ENCODE measurements at places on chromosomes 6 and 20. TPM values are rescaled to one million over a fixed set of nuclear protein-coding genes. Genes with fewer than 3 reads are reported as not detected.

DNA sequence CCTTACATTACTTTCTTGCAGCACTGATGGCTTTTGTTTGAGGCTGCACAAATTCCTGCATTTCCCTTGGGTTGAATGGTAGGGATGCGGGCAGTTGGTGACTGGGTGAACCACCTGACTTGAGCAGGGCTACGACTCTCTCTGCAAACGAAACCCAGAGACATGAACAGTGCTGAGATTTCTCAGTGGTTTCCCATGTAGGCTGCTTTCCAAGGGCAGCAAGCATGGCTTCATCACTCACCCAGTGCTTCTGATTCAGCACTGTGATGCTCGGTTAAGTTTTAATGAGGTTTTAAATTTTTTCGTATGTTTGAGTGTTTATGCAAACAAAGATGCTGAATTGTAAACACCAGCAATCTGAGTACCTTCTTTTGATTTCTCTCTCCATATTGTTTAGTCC lies 127.2 kb downstream of the MTHFD1L start:
- DNase-seq: no peak

DNA sequence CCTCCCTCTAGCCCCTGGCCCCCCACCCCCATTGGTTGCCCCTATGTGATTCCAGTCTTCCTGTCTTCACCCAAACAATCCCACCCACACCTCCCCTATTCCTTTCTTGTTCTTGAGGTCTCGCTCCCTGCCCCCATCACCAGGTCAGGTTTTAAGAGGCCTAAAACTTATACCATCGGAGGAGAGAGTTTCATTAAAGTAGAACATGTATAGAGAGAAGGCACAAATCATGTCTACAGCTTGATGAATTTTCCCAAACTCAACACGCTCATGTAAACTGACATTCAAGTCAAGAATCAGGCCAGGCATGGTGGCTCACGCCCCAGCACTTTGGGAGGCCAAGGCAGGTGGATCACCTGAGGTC lies 44.5 kb downstream of the TGM2 start:
- no peak for DNase-seq

- no peak for DNase-seq
Measured at GRCh38 chr6:111781041-111781708, 92.1 kb downstream of the FYN start.

GRCh38 chr20:17843246-17844132 lies 125.1 kb downstream of the SNX5 start:
- no peak for DNase-seq

DNA sequence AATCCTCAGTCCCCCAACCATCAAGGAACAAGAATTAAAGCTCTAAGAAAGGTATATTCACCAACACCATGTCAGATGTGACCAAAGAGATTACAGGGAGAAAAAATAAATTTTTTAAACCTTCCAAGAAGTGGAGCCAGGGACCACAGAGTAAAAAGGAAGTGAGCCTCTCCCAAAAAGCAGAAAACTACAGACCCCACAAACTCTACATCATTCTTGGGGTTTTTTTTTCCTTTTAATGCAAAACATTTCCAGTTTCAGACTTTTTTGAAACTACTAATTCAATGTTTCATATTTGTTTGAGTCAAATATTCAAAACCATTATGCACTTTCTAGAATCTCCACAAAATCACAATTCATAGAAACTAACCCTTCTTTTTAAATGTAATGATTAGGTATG lies 6.8 kb upstream of the IL17F start:
- DNase-seq: no peak

DNA sequence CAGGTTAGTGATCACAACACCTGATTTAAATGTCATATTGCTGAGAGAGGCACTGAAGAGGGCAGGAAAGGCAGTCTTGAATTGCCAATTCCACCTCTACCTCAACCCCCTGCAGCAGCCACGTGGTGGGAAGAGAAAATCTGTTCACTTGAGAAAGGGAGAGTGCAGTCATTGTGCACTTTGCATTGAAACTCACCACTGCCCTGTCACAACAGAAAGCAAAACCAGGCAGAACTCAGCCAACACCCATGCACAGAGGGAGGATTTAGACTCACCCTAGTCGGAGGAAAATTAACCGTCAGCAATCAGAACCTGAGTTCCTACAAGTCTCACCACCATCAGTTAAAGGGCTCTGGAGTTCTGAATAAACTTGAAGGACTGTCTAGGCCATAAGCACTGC lies 1040.2 kb downstream of the HACE1 start:
- no peak for DNase-seq

- no peak for DNase-seq
Measured at GRCh38 chr6:11921017-11921438, 91.1 kb upstream of the HIVEP1 start.

DNA sequence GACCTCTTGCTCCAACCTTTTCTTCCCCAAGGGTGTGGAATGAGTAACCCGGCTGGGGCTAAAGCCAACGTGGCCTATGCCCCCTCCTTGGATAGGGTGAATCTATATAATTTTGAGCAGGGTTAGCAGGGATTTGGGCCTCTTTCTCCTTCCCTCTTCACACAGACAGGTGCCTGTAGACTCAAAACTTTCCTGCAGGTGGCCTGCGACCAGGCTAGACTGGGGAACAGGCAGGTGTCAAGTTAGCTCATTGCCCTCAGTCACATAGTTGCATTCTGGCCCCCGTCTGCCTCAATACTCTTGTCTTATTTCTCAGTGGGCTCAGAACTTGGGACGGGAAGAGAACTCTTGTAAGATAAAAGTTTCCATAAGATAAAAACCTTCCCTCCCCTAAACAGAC lies 243.0 kb downstream of the ATXN1 start:
- DNase-seq: no peak

DNA sequence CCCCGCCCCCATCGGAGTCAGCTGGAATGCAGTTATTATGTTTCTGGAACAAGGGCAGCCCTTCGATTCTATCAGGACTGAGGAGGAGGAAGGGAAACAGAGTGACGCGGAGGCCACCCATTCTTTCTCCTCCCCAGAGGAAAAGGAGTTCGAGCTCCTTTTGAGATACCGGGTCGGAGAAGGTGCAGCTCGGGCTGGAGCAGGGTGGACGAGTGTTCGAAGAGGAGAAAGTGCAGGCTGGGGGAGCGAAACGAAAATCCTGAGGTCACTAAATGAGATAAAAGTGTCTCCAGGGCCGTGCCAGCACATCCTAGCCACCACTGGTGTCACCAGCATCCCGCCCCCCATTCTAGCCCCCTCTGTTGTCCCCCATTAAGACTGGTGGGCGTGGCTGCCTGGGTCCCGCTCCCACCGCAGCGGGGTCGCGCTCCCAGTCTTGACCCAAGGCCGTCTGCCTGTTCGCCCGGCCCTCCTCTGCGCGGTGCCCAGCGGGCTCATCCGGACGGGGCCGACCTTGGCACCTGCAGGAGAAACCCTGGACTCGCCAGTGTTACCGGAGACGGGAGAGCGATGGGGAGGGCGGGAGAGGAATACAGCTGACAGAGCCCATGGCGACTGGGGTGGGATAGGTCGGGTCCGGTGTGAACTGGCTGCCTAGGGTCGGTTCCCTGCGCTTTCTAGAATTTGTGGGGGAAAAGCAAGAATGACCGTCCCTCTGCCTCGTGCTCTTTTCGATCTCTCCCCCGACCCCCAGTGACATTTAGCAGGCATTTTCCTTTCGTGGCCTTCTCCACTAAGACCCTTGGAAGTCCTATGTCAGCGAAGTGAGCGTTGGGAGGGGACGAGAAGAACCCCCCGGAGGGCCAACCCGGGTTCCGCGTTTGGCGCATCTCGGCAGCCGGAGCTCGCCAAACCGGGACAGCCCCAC lies 16.2 kb downstream of the FOXA2 start:
- DNase-seq: no peak

DNA sequence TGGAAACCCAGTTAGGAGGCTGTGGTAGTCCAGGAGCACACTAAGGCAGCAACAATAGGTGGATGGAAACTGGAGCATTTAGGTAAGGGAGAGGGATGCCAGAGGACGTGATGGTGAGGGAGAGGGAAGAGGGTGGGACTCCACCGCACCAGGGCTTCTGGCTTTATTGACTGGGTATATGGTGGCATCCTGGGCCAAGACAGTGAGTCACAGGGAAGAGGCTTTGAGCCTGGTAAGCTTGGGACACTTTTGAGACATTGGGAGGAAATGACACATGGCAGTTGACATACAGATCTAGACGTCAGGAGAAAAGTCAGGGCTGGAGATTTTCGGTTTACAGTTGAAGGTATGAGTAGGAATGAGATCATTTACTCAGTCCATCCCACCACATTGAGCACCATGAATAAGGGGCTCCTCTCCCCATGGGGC lies 14.9 kb downstream of the NT5E start:
- no peak for DNase-seq

GRCh38 chr20:58839474-58839874 lies 11.2 kb downstream of the GNAS-AS1 start:
- peak; percentile 42 for DNase-seq

GRCh38 chr6:12426121-12426520 lies 136.0 kb downstream of the EDN1 start:
- DNase-seq: no peak

- no peak for DNase-seq
Measured at GRCh38 chr20:8156235-8157079, 24.4 kb downstream of the PLCB1 start.

- no peak for DNase-seq
Measured at GRCh38 chr6:22952097-22952496, 382.7 kb downstream of the HDGFL1 start.

DNA sequence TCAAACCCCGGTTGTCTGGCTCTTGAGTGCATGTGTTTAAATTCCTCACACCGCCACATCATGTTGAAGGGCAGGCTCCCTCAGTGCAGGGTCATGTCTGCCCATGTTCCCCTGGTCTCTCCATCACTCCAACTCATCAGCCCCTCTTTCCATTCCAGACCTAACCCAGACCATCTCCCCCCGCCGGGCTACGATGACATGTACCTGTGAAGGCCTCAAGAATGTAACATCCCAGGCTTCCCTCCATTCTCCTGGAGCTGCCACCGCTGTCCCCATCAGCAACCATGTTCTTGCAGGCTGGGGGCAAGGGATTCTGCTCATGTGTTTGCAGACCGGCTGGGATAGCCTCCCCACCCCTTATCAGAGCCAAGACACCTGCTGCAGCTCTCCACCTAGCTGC lies 19.9 kb downstream of the TMEM74B start:
- no peak for DNase-seq

DNA sequence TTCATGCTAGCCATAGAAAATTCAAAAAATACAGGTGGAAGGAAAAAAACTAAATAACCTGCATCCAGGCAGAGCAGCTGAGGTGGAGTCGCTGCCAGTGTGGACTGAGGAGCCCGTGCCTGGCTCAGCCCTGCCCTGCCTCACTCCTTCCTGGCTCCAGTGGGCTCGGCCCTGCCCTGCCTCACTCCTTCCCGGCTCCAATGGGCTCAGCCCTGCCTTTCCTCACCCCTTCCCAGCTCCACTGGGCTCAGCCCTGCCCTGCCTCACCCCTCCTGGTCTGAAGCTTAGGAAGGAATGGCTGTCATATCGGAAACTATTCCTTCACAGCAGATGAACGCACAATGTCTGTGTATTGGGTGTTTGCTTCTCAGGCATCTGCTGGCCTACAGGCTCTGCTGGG lies 142.1 kb downstream of the SMOC2 start:
- no peak for DNase-seq

- DNase-seq: no peak
Measured at GRCh38 chr6:113558966-113559365, 298.2 kb upstream of the MARCKS start.

GRCh38 chr6:39156801-39157200 lies 41.8 kb upstream of the SAYSD1 start:
- DNase-seq: no peak

DNA sequence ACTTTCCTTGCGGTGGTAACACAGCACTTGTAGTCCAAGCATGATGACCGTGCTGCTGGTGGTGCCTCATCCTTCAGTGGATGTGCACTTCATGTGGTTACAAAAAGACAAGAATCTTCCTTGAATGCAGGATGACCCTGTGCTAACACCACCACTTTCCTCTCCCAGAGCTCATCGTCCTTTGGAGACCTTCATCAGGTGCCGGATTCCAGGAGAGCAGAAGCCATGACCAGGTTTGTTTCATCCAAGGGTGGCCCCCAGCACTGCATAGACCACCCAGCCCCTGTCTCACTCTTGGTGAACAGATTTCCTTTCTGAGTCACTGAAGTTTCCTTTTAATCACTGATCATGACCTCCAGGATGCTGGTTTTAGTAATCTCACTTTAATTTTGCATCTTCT lies 101.2 kb upstream of the SYNDIG1 start:
- DNase-seq: no peak

DNA sequence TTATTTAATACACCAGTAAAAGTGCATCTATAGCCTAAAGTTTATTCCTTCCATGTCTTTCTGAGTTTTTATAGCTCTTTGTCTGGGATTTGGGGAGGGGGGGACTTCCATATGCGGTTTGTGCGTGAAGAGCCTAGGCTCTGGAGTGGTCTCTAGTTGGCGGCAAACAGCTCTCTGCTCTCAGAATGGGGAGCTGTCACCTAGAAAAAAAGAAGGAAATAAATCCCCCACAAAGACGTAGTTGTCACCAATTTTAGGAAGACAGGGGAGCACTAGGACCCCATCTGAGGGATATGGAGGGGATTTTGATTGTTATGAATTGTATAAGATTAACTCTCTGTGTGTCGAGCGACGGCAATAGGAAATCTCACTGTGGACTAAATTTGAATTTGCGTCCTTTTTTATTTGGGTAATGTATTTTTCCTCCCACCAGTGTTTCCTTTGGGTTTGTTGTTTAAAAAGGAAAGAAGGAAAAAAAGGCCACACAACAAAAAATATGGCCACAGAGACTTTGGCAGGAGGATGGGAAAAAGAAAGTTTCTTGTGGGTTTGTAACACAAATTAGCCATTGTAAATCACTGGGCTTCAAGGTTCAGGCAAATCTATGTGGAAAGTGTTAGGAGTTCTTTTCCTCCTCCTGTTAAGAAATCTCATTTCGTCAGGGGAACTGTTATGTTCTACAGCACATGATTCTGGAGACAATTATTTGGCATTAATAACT lies 7.4 kb downstream of the POU3F2 start:
- DNase-seq: no peak

GRCh38 chr20:2822073-2822472 lies 5.9 kb downstream of the TMEM239 start:
- peak; percentile 37 for DNase-seq

- DNase-seq: no peak
Measured at GRCh38 chr6:42556462-42556861, 7.4 kb upstream of the UBR2 start.

- DNase-seq: no peak
Measured at GRCh38 chr6:71254323-71254722, 34.3 kb upstream of the OGFRL1 start.

GRCh38 chr6:33848484-33848883 lies 44.7 kb upstream of the MLN start:
- no peak for DNase-seq

- DNase-seq: peak; percentile 5
Measured at GRCh38 chr6:4647414-4648365, 128.5 kb upstream of the CDYL start.

GRCh38 chr6:32436995-32437836 lies 2.5 kb upstream of the HLA-DRA start:
- no peak for DNase-seq

- DNase-seq: no peak
Measured at GRCh38 chr6:158207422-158207788, 39.3 kb downstream of the GTF2H5 start.

Gene TFAP2C
- total RNA-seq: 0.16 TPM

Gene MEA1
- total RNA-seq: 34.0 TPM

Gene GRM1
- not detected for total RNA-seq

Gene MANEA
- total RNA-seq: 8.9 TPM

Gene AVP
- total RNA-seq: 1.6 TPM

Gene IL20RA
- not detected for total RNA-seq

Gene CDH4
- 0.64 TPM for total RNA-seq

Gene VAPB
- 35.0 TPM for total RNA-seq

Gene SLC4A11
- 3.9 TPM for total RNA-seq

Gene RIPPLY2
- total RNA-seq: not detected

Gene LHFPL5
- not detected for total RNA-seq
